ENCODE measurements at places on chromosomes 12 and 14.

DNA sequence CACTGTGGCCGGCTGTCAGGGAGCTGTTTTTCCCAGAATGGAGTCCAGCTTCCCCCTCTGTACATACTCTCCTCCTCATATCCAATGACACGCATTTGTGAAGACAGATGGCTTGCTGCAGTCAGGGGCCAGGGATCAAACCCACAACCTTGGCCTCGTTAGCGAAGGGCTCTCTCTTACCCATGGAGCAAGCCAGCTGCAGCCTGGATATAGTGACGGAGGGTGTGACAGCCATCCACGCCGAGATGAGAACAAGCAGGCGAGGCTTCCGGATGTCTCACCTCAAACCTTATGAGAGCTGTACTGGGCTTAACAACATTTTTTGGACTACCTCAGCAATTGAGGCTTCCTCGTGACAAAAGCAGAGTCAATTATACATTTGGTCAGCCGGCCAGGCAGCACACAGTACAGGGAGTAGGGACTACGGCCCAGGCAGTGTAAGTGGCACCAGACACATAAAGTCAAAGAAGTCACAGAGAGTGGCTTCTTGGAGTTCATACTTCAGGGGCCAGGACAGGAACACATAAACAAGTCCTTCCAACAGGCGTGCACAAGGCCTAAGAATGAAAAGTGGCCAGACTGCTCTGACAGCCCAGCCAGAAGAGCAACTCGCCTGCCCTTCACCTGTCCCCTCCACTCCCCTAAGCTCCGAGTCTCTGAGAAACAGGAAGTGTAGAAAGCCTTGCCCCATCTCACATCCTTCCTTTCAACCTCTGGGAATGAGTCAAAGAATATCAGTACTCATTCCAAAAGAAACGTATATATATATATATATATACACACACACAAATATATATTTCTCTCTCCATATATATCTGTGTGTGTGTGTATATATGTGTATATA lies 115.1 kb downstream of the TTC7B start:
- no peak for DNase-seq

DNA sequence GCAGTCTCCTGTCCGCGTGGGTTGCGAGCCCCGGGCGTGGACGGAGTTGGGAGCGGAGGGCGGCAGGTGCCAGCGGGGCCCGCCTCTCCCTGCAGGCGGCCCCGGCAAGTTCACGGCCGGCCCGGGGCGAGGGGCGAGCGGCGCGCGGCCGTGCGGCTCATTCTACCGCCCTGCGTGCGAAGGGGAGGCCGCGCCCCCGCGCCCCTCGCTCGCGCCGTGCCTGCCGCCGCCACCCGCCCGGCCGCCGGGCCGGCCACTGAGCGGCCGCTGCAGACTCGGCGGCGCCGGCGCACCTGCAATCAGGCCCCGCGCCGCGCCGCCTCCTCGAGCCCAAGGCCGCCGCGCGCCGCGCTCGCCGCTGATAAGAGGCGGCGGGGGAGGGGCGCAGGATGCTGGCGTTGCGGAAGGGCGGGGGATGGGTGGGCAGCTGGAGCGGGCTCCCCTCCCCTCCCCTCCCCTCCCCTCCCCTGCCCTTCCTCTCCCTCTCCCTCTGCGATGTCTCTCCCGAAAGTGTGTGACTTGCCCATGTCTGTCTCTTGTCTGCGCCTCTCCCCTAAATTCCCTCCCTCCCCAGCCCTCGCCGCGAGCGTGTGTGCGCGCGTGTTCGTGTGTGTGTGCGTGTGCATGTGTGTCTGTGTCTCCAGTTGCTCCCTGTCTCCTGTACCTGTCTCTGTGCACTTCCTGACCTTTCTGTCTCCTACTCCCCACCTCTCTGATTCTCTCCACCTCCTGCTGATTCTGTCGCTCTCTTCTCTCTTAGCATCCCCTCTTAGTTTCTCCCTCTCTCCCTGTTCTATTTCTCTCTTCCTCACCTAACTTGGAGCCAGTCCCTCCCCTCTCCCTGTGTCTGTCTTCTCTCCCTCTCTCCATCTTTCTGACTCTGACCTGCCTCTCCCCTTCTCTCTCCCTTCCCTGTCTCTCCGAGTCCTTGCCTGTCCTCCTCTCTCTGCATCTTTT lies 768.1 kb upstream of the TBX3 start:
- peak; percentile 49 for DNase-seq

DNA sequence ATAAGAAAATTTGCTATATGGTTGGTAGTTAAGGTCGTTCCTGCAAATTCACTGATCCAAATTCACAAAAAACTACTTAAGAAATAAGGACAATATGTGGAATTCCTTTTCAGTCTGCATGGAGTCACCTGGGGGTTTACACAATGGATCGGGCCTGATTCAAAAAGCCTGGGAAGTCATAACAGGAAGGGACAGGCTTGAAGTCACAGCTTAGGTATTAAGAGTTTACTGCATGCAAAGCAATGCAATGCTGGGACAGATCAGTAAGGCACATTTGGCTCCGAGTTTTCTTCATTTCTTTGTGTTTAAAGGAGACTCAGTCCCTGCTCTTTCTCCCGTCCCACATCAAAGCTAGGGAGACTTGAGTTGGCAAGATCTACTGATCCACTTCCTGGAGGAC lies 153.3 kb downstream of the NTF3 start:
- DNase-seq, result no peak

GRCh38 chr12:88784166-88784565 lies 203.9 kb upstream of the KITLG start:
- no peak for DNase-seq

- DNase-seq, result no peak
These were observed 71.5 kb downstream of the EP400 start for GRCh38 chr12:132021031-132021871.

DNA sequence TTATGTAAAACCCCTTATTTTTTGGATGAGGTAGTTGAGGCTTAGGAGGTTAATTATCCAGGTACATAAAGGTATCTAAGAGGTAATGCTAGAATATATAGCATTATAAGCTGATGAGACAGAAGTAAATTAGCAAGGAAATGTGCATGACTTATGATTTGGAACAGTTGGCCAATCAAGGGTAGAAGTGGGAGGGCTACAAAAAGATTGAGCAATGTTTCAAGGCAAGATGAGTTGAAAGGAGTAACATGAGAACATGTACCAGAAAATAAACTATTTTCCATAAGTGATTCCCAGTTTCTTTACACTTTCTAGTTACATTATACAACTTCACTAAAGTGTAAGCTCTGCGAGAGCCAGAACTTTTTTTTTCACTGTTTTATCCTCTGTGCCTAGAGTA lies 290.9 kb downstream of the LRIG3 start:
- no peak for DNase-seq

GRCh38 chr14:90607141-90607540 lies 209.1 kb downstream of the TTC7B start:
- no peak for DNase-seq

DNA sequence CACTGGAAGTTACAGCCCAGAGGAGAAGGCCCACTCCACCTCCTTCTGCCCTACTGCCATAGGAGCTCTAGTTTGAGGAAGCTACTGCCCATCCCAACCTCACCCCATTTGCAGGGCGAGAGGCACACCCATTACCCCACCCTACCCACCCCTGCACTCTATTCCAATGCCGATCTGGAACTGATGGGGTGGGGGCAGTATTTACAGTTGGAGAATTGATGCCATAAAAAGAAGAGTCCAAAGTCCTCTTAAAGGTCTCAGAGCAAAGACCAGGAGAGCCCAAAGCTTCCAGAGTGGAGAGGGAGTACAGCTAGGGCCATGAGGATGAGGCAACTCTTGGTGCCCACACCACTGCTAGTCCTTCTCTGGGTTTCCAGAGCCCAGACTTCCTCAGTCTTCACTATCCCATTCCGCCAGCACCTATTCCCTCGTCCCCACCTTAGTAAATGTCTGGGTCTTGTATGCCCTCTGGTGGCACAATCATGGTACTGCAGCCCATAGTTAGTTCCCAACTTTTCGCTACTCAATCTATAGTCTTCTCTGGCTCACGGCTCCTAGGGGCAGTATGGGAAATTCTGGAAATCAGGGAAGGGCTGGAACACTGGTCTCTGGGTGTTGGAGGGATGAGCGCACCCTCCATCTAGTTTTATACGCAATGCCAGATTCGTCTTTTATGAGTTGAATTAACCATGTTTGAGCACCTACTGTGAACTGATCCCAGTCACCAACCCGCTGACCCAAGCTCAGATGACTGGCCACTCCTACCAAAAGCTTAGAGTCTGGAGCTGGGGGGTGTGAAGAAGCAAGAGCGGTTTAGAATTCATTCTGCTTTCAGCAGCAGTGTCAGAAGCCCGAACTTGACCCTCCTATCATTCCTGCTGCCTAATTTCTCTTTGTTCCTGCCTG lies 6.9 kb upstream of the ADCY6 start:
- DNase-seq, result peak; percentile 83

DNA sequence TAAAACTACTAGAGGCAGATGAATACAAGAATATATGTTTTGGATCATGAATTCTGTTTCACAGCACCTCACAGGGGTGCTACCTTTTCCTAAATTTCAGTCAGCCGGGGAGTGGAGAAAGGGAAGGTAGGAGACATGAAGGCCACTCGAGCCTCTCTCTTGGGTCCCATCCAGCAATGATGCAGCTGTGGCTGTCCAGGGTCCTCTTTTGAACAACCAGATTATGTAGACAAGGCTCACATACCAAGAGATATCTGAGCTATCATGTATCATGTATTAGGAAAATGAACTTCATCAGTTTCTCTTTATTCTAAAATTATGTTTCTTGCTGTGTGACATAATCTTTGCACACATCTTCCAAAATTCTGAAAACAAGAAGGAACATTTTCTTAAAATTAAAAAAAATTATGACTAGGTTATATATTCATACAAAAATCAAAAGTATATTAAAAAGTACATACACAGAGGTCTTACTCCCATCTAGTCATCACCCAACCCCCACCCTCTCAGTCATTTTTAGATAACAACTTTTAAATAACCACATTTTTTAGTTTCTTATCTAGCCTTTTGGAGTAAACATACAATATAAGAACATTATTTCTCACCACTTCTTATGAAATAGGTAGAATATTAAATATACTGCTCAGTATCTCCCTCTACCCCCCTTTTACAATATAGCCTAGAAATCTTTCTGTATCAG lies 88.7 kb downstream of the ACADS start:
- no peak for DNase-seq

DNA sequence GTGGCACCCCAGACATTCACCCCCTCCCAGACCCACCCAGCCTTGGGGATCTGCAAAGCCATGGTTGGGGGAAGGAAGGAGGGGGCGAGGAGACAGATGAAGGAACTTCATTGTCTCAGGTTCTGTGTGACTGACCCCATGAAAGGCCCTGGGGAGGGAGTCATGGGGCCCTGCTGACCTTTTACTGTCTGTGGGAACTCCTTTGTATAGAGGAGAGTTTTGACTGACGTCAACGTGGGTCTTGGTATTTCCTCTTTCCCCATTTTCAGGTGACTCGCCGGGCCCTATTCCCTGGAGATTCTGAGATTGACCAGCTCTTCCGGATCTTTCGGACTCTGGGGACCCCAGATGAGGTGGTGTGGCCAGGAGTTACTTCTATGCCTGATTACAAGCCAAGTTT lies 3.1 kb upstream of the RAB5B start:
- DNase-seq, result peak; percentile 81

GRCh38 chr12:105852951-105853350 lies 285.8 kb downstream of the NUAK1 start:
- no peak for DNase-seq

- DNase-seq, result no peak
These were observed 685 bp downstream of the VAMP1 start for GRCh38 chr12:6469609-6470374.

GRCh38 chr14:21070610-21071224 lies 613 bp downstream of the ARHGEF40 start:
- DNase-seq, result peak; percentile 50

DNA sequence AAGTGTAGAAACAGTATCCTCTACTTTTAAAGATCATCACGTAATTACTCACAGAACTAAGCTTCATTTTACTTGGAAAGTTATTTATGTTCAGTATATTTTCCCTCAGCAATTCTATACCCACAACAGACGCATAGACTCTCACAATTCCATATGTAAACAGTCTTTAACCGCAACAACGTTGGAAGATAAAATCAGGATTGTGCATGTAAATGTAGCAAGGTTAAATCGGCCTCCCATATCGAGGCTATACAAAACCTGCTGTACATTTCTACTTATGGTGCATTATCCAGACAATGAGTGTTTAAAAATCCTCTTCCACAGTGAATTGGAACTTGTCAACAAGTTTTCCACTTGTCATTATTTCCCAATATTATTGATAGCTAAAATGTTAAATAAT lies 581.1 kb downstream of the SLC16A7 start:
- DNase-seq, result no peak

DNA sequence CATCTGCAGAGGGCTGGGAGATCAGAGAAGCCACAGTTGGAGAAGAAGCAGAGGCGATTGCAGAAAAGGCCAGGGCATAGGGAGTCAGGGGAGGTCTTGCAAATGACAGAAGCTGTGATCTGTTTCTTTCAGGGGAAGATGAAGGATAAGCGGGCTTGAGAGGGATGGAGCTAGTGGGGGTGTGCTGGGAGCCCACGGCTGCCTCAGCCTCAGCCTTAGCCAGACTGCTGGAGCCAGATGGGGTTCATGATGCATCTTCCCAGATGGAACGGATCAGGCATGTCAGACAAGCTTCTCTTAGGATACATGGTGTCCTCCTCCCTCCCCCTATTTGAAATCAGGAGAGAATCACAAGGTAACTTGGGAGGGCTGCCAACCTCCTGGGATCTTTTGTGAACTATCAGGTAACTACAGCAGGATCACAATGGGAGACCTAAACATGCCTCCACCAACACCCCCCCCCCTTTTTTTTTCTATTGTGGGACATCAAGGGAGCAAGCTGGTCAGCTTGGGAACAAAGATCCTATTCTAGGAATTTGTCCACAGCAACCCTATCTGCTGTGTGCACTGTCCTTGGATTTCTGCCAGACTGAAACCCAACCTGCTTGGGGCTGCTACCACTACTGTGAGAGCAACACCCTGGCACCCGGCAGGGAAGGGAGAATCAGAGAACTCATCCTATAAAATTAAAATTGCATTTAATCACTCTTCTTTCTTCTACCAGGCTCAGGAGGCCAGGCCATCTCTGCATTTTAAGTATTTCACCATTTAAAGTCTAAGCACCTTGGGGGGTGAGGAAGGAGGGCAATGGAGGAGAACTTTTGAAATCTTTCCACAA lies 10.7 kb upstream of the ATP2A2 start:
- DNase-seq, result peak; percentile 49

- DNase-seq, result peak; percentile 17
These were observed 447.5 kb downstream of the ADAMTS20 start for GRCh38 chr12:43104494-43104893.

- no peak for DNase-seq
These were observed 248.9 kb upstream of the TMEM132C start for GRCh38 chr12:128018067-128018466.

GRCh38 chr12:47023953-47024352 lies 55.5 kb upstream of the PCED1B start:
- no peak for DNase-seq

Data from ELR (cell line).